Testis (tissue), 5 donors: ENCODE measurements at places on chromosomes 13 and 19. TPM values are rescaled to one million over a fixed set of nuclear protein-coding genes. Genes with fewer than 3 reads are reported as not detected.

- DNase-seq: peak; percentile 54
Measured at GRCh38 chr19:29771708-29772414, 39.9 kb upstream of the CCNE1 start.

DNA sequence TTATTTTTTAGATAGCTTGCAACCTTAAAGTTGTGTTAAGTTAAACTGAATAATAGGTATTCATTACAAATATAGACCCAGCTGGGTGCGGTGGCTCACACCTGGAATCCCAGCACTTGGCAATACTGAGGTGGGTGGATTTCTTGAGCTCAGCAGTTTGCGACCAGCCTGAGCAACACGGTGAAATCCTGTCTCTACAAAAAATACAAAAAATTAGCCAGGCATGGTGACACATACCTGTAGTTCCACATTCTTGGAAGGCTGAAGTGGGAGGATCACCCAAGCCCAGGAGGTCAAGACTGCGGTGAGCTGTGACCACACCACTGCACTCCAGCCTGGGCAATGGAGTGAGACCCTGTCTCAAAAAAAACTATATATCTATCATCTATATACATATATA, 386.5 kb downstream of the PCDH17 start:
- no peak for DNase-seq

LDLR gene
- total RNA-seq: 19.0 TPM

DNA sequence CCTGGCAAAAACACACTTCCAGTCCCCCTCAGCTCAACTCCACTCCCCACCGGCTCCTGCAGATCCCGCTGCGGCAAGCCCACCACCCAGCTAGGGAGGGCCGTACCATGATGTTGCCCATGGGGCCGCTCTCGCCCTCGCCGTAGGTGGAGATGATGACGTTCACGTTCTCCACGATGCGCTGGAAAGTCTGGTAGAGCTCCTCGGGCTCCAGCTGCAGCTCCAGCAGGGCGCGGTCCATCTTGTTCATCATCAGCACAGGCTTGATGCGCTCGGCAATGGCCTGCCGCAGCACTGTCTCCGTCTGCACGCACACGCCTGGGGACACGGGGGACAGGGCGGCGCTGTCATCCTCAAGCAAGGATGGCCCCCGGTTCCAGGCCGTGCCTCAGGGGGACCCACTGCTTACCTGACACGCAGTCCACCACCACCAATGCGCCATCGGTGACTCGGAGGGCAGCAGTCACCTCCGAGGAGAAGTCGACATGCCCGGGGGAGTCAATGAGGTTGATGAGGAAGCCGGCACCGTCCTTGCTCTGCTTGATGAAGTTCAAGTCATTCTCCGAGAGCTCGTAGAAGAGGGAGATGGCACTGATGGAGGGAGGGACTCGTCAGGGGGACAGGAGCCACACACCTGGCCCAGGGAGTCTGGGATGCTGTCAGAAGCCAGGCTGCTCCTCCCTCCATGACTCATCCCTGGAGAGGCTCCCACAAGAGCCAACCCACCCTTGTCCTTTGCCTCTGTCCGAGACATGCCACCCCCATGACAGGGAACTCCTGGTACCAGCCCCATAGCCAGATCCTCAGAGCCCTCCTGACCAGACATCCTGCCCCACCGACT, 2.3 kb downstream of the EEF2 start:
- no peak for DNase-seq

DNA sequence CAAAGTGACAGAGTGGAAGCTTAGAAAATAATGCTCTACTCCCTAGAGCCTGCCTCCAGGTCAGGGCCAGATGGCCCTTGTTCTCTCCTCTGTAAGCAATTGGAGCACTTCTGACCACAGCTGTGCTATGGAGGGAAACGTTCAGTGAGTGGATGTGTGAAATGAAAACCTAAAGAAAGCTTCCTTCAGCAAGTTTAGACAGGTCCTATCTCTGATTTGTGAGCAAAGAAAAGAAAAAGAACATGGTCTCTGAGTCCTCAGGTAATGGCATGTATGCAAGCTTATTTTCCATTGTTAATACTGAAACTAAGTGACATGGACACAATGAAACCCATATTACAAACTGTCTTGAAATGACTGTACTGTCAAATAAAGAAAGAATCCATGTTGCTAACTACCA, 1486.8 kb downstream of the EFNB2 start:
- DNase-seq: no peak

TMEM190 gene
- 19.2 TPM for total RNA-seq

ZNF724 gene
- 8.0 TPM for total RNA-seq

GRCh38 chr19:32268381-32268780, 77.0 kb upstream of the ZNF507 start:
- DNase-seq: no peak

DNA sequence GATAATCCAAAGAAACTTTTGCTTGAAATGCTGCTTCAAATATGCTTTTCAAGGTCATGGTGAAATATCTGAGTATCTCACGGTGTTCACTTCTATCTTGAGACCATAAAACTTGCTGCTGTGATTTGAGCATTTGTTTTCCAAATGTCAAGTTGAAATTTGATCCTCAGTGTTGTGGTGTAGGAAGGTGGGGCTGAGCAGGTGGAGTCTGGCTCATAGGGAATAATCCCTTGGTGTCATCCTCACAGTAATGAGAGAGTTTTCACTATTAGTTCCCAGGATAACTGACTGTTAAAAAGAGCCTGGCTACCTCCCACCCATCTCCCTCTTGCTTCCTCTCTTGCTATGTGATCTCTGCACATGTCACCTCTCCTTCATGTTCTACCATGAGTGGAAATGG, 858.0 kb upstream of the SLITRK5 start:
- DNase-seq: no peak

LGI4 gene
- 7.9 TPM for total RNA-seq

- peak; percentile 53 for DNase-seq
Measured at GRCh38 chr19:2652504-2653099, 49.9 kb downstream of the GNG7 start.
